ENCODE measurements at places on chromosomes 16 and 17. TPM values are rescaled to one million over a fixed set of nuclear protein-coding genes. Genes with fewer than 3 reads are reported as not detected.

Gene KRTAP4-3
- total RNA-seq: not detected

GRCh38 chr16:64121473-64121872 lies 1000.4 kb downstream of the CDH11 start:
- no peaks in the 10 kb centered on the region for H3K4me1 ChIP-seq
- no peak overlapping the region for H3K4me3 ChIP-seq
- no peak overlapping the region for H3K27ac ChIP-seq
- H3K36me3 ChIP-seq: no peaks in the 10 kb centered on the region

DNA sequence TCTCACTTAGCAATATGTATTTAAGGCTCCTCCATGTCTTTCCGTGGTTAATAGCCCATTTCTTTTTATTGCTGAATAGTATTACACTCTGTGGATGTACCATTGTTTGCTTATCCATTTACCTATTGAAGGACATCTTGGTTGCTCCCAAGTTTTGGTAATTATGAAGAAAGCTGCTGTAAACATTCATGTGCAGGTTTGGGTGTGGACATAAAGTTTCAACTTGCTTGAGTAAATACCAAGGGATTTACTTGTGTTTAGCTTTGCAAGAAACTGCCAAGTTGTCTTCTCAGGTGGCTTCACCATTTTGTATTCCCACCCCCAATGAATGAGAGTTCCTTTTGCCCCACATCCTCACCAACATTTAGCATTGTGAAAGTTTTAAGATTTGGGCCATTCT lies 9.5 kb downstream of the LRRC36 start:
- no peaks in the 10 kb centered on the region for H3K27me3 ChIP-seq
- no peak overlapping the region for H3K4me3 ChIP-seq
- no peak overlapping the region for H3K27ac ChIP-seq
- H3K4me1 ChIP-seq: peaks cover 4% of the 10 kb centered on the region
- no peak for DNase-seq

DNA sequence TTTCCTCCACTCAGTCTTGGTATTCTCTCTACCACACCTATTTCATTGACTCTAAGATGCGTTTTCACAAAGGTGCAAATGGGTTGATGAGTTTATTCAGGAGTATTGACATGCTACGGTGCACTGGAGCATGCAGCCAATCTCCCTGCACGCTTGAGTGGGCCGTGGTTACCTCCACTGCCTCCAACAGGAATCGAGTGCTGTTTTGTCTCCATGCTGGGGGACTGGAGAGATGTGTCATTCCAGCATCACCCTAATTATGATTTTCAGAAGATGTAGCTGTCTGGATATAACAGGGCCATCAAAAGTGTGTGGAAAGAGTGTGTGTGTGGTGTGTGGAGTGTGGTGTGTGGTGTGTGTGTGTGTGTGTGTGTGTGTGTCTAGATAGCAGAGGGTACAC lies 351.6 kb upstream of the ZFHX3 start:
- no peak for DNase-seq
- no peak overlapping the region for H3K4me3 ChIP-seq
- H3K27me3 ChIP-seq: peaks cover 2% of the 10 kb centered on the region
- H3K4me1 ChIP-seq: peaks cover 5% of the 10 kb centered on the region
- H3K27ac ChIP-seq: no peak overlapping the region
- peaks cover 1% of the 10 kb centered on the region for H3K36me3 ChIP-seq

- no peak overlapping the region for H3K4me3 ChIP-seq
- no peak overlapping the region for H3K27ac ChIP-seq
- no peak for DNase-seq
- peaks cover 9% of the 10 kb centered on the region for H3K27me3 ChIP-seq
- peaks cover 2% of the 10 kb centered on the region for H3K4me1 ChIP-seq
Observed at GRCh38 chr16:974611-975261, 4.0 kb upstream of the LMF1 start.

DNA sequence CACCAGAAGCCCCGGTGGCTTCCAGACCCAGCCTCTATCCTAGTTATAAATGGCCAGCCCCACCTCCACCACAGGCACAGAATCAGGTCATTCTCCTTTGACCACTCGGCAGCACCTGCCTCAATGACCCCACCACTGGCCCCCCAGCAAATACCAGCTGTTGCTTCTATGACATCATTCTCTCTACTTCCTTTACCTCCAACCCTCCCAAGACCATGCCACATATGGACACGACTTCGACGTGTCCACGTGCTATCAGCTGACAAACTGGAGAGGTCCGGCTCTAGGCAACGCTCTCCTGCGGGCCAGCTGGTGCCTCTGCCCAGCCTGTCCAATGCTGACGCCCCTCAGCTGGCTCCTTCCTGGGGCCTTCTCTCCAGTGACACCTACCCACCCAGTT lies 5.9 kb downstream of the ALYREF start:
- H3K4me1 ChIP-seq: peaks cover 48% of the 10 kb centered on the region
- H3K27ac ChIP-seq: peak overlapping the region; percentile 87
- DNase-seq: no peak
- no peak overlapping the region for H3K4me3 ChIP-seq
- H3K27me3 ChIP-seq: no peaks in the 10 kb centered on the region

- no peak for DNase-seq
- H3K27me3 ChIP-seq: no peaks in the 10 kb centered on the region
- H3K4me1 ChIP-seq: peaks cover 26% of the 10 kb centered on the region
- H3K4me3 ChIP-seq: no peak overlapping the region
Observed at GRCh38 chr17:37361543-37361942, 14.2 kb upstream of the C17orf78 start.

GRCh38 chr17:7382901-7383300 lies 2.0 kb downstream of the TNK1 start:
- H3K27ac ChIP-seq: no peak overlapping the region
- no peak overlapping the region for H3K4me3 ChIP-seq
- H3K4me1 ChIP-seq: peaks cover 17% of the 10 kb centered on the region
- DNase-seq: no peak
- H3K36me3 ChIP-seq: peaks cover 4% of the 10 kb centered on the region
